ENCODE measurements at places on chromosomes 5 and 9.

DNA sequence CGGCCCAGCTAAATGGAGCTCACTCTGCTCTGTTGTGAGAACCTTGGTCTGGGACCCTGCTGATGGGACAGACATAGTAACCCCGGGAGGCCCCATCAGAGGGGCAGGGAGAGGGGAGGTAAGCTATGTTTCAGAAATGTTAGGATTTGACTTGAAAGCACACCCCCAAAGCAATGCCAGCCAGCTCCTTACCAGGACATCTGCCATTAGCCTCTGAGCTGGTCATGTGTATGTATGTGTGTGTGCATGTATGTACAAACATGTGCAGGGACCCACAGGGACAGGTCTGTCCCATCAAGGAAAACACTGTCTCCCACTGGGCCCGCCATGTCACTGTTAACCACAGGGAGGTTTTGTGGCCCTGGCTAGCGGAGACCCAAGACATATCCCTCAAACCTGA lies 14.5 kb downstream of the SLC22A4 start:
- DNase-seq, result no peak

GRCh38 chr9:104247899-104248460 lies 153.9 kb downstream of the SMC2 start:
- DNase-seq, result no peak

DNA sequence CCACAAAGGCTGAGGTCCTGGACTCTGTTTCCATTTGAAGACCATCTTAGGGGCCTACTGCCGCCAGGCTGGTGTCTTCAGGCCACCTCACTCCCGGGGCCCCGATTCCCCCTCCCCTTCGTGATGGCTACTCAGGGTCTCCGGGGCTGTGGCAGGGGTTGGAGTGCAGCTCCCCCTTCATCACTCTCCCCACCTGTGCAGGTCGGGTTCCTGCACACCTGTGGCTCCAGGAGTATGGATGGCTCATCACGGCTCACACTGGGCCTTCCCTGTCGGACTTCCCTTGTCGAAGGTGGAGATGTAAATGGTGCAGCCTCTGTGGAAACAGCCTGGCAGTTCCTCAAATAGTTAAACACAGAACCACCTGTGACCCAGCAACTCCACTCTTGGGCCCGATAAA lies 11.9 kb downstream of the LCN9 start:
- no peak for DNase-seq

DNA sequence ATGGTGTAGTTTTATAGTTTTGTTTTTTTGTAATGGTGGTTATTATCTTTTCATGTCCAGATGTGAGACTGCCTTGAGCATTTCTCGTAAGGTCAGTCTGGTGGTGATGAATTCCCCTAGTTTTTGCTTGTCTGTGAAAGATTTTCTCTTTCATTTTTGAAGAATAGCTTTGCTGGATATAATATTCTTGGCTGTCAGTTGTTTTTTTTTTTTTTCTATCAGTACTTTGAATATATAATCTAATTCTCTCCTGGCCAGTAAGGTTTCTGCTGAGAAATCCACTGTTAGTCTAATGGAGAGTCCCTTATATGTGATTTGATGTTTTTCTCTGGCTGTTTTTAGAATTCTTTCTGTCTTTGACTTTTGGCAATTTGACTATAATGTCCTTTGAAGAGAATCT lies 106.9 kb downstream of the CARTPT start:
- DNase-seq, result no peak

DNA sequence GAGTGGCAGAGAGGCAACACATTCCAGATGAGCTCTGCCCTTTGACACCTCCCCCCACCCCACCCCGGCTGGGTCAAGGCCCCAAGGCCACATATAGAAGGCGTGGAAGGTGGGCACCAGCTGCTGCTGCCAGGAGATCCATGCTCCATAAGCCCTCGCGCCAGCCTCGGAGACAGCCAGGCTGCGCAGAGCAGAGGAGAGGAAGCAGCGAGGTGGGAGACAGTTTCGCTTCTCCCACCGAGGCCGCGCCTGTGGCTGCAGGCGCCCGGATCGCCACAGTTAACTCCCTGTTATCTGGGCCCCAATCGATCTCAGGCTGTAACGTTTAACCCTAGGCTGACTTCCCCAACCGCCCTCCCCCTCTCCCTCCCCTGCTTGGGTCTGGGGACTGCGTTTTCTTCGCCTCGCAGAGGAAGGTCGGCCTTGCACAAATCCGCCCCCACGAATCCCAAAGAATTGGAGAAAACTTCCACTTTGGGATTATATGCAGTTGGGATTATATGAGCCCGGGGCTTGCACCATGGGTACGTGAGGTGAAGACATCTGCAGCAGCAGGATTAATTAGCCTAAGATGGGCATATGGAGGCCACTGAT lies 1.1 kb upstream of the CXXC5 start:
- no peak for DNase-seq

- DNase-seq, result no peak
These were observed 901 bp upstream of the SLC12A7 start for GRCh38 chr5:1112596-1113331.

- no peak for DNase-seq
These were observed 8.2 kb upstream of the PHYKPL start for GRCh38 chr5:178240766-178241165.

GRCh38 chr9:129994882-129995281 lies 48.1 kb downstream of the FNBP1 start:
- no peak for DNase-seq

GRCh38 chr5:18744441-18744840 lies 1110.2 kb downstream of the TAF11L14 start:
- DNase-seq, result no peak

DNA sequence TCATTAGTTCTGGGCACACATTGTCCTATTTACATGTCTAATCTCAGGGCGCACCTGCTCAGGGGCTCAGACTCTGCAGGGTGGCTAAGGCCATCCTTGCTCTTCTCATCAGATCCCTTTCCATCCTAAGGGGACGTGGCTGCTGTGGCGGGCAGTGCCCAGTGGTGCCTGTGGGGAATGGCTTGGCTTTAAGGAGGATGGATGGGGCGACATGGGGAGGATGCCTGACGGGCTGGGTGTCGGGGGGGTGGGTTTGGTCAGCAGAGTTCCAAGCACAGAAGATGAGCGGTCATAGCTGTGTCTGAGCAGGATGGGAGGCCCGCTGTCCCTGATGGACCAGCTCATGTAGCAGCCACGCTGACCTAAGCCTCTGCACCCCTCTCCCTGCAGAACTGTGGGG lies 40.9 kb upstream of the SUSD3 start:
- DNase-seq, result no peak

DNA sequence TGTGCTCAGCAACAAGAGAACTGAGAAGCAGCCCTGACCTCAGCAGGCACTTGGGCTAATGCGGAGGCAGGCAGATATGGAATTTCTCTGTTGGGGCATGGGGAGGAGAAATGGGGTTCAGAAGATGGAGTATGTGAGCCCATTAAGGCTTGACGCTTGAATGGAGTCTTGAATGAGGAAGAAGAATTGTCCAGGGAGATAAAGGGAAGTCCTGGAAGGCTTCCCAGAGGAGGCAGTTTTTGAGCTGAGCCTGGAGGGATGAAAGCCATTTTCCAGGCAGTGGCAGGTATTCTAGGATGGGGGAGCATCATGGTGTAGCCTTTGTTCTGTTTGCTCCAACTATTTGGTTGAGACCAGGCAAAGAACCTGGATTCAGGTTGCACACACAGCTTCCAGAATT lies 34.5 kb downstream of the FGF18 start:
- no peak for DNase-seq

GRCh38 chr9:111276431-111277128 lies 53.4 kb downstream of the OR2K2 start:
- no peak for DNase-seq

DNA sequence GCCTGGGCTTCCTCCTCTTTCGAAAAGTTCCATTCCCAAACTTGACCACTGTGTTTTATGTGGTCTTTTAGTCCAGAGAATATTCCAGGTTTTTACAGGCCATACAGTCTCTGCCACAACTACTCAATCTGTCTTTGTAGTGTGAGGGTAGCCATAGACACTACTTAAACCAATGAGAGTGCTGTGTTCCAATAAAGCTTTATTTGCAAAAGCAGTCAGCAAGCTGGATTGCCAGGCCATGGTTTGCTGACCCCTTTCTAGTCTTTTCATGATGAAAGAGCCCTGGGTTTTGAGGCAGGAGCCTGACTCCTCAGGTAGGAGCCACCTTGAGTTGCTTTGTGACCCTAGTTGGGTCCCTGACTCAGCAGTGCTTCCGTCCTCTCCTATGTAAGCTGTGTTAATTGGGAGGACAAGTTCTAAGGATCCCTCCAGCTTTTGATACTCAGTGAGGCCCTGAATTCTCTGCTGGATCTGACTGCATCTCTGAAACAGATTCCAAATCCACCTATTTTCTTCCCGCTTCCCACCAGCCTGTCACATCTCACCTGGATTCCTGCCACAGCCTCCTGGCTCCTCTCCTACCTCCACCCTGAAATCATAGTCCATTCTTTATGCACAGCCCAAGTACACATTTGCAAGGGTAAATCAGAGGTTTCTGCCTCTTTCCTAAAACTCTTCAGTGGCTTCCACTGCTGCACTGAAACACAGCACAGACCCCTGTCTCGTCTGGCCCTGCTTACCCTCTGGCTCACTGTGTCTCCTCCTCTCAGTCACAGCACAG lies 13.5 kb downstream of the GALNT10 start:
- DNase-seq, result no peak

GRCh38 chr9:95669253-95669652 lies 152.5 kb upstream of the PTCH1 start:
- no peak for DNase-seq

DNA sequence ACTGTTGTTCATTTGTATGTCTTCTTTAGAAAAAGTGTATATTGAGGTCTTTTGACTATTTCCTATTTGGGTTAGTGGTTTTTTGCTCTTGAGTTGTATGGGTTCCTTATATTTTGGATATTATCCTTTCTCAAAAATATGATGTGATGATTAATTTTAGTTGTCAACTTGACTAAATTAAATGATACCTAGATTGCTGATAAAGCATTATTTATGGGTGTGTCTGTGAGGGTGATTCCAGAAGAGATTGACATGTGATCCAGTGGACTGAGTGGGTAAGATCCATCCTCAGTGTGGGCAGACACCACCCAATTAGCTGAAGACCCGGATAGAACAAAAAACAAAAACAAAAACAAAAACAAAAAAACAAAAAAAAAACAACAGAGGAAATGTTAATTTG lies 115.1 kb upstream of the KIF2A start:
- no peak for DNase-seq

DNA sequence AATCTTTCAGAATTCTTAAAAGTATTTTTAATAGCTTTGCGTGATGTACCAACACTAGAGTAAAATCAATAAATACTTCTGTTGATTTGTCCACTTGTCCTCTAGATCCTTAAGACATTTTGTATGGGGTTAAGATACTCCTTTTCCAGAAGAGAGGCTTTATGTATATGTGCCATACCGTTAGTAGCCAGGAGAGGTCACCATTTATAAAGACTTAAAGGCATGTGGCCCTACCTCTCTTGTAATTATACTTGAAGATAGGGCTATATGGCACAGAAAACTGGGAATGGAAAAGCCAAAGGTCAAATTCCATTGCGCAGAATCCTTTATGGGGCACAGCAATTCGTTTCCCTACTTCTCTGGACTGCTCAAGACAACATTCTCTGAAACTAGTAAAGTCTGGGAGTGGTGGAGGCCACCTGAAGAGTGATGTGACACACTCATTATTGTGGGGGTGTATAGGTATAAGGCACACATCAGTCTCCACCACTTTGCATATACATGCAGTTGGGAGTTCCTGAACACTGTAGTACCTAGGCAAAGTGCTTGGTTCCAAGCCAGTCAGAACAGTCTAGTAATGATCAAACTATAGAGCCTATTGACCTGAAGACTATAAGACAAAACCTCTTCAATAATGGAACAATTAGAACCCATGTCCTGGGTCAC lies 140.1 kb upstream of the FBXL17 start:
- DNase-seq, result no peak

- DNase-seq, result no peak
These were observed 13.2 kb upstream of the SLC25A48 start for GRCh38 chr5:135821061-135821801.

- no peak for DNase-seq
These were observed 9.5 kb downstream of the OTP start for GRCh38 chr5:77628840-77629508.

GRCh38 chr5:146254223-146254622 lies 50.8 kb downstream of the RBM27 start:
- DNase-seq, result no peak

DNA sequence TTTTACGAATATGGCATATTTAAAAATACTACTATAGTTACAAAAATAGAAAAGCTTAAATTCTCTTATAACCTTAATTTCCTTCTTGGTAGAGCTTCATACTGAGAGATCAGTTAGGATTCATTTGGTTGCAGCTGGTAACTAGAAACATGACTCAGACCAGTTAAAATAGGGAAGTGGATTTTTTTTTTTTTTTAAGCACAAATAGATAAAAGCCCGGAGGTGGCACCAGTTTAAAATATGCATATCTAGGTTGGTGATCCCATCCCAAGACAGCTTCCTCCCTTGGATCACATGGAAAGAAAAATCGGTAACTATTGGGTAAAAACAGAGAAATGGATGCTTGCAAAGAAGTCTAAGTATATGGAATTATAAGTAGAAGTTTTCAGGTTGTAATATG lies 1634.3 kb downstream of the MAT2B start:
- no peak for DNase-seq

DNA sequence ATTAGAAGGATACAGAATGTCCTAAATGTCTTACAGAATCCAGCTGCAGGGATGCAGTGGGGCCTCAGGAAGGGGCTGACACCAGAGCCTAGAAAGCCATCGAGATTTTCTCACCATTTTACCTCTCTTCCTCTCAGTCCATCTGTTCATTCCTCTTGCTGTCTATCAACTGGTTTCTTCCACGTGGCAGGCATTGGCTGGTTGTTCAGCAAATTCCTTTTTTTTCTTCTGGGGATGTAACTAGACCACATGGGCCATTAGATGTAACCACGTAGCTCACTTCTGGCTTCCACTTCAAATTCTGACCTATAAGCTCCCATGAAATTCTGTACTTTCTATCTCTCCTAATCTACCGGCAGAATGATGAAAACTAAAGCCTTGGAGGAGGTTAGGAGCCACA lies 93.6 kb upstream of the MTAP start:
- DNase-seq, result no peak

- no peak for DNase-seq
These were observed 335.4 kb downstream of the NTRK2 start for GRCh38 chr9:85004818-85005413.

GRCh38 chr9:115404311-115404710 lies 286.4 kb upstream of the TNC start:
- DNase-seq, result no peak

GRCh38 chr9:4349816-4350418 lies 50.0 kb upstream of the GLIS3 start:
- no peak for DNase-seq

GRCh38 chr9:123225995-123226394 lies 42.4 kb downstream of the STRBP start:
- no peak for DNase-seq

DNA sequence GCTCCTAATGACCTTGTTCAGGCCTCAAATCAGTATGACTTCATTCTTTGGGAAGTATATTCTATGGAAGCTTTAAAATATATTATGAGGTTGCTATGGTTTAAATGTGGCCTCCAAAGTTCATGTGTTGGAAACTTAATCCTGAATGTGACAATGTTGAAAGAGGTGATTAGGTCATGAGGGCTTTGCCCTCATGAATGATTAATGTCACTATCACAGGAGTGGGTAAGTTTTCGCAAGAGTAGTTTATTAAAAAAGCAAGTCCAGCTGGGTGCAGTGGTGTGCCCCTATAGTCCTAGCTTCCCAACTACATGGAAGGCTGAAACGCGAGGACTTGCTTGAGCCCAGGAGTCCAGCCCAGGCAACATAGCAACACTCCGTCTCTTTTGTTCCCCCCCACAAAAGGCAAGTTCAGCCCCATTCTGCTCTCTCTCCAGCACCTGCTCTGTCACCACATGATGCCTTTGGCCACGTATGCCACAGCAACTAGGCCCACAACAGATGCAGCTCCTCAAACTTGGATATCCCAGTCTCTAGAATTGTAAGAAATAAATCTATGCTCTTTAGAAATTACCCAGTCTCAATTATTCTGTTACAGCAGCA lies 105.3 kb downstream of the SIL1 start:
- no peak for DNase-seq

Measured in stimulated activated CD4-positive, alpha-beta T cell treated with anti-CD3 and anti-CD28 coated beads, Interleukin-2, amount 100 ng/mL, for 4 hours (primary cell).